ENCODE measurements at places on chromosomes 11 and 22.

DNA sequence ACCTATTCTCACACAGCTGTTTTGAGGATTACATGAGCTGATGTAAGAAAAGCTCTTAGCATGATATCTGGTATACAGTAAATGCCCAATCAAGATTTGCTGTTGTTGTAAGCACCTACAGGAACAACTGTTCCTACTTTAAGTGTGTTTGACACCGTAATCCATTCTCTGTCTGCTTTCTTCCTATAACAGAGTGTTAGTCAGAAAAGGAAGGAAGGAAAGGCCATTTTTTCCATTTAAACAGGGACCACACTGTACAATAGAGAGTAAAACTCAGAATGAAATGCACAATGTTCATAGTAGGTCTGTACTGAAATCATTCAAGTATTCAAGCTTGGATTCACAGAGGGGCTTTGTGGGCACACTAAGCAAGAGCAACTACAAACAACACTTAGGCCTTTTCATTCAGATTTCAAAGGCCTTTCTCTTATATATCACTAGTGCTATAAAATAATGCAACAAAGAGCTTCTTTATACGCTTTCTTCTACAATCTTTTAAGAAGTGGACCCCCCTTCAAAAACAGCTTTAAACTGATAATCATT is 21.5 kb downstream of the MTCH2 start:
- no peak for DNase-seq

DNA sequence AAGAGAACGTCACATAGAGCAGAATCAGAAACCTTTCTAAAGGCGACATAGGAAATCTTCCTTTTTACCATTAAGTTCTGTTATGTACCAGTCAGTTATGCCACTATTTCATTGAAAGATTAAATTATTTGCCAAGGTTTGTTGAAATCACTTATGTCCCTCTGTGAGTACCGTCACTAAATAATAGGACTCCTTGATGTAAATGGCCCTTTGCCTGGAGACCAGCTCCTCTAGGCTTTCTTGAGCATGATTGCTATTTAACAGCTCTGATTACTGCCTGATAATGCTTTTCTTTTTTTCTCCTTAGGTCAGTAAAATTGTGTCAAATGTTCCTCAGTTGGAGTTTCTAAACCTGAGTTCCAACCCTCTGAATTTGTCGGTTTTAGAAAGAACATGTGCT is 29.3 kb downstream of the TBCEL start:
- no peak for DNase-seq

GRCh38 chr11:46607516-46607915 is 9.5 kb downstream of the HARBI1 start:
- no peak for DNase-seq

GRCh38 chr11:38274031-38274430 is 1676.0 kb upstream of the RAG2 start:
- no peak for DNase-seq

- DNase-seq = peak; percentile 20
These were observed 12.4 kb upstream of the NAP1L4 start for GRCh38 chr11:3004481-3004880.

GRCh38 chr11:120877746-120878365 is 146.0 kb upstream of the TBCEL start:
- no peak for DNase-seq

GRCh38 chr11:12137005-12137690 is 26.8 kb downstream of the MICAL2 start:
- no peak for DNase-seq

DNA sequence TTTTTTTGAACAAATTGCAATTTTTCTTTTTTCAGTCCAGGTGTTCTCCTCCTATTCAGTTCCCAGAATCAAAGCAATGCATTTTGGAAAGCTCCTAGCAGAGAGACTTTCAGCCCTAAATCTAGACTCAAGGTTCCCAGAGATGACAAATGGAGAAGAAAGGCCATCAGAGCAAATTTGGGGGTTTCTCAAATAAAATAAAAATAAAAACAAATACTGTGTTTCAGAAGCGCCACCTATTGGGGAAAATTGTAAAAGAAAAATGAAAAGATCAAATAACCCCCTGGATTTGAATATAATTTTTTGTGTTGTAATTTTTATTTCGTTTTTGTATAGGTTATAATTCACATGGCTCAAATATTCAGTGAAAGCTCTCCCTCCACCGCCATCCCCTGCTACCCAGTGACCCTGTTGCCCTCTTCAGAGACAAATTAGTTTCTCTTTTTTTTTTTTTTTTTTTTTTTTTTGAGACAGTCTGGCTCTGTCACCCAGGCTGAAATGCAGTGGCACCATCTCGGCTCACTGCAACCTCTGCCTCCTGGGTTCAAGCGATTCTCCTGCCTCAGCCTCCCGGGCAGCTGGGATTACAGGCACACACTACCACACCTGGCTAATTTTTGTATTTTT is 6.2 kb upstream of the UBE4A start:
- no peak for DNase-seq

DNA sequence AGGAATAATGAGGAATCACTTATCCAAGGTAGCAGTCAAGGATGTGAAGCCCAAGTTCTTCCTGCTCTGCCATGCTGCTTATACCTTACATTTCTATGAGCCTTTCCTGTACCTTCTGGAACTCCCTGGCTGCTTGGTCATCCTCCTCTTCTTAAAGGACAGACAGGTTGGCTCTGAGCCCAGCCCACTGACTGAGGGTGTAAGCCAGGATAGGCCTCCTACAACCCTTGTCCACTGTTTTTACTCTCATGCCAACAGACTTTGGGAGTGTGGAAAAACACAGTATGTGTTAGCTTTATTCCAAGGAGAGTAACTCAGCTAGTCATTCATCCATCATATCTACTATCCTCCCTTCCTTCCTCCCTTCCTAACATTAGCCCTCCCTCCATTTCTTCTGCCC is 47.5 kb downstream of the IRAG1 start:
- peak; percentile 48 for DNase-seq

DNA sequence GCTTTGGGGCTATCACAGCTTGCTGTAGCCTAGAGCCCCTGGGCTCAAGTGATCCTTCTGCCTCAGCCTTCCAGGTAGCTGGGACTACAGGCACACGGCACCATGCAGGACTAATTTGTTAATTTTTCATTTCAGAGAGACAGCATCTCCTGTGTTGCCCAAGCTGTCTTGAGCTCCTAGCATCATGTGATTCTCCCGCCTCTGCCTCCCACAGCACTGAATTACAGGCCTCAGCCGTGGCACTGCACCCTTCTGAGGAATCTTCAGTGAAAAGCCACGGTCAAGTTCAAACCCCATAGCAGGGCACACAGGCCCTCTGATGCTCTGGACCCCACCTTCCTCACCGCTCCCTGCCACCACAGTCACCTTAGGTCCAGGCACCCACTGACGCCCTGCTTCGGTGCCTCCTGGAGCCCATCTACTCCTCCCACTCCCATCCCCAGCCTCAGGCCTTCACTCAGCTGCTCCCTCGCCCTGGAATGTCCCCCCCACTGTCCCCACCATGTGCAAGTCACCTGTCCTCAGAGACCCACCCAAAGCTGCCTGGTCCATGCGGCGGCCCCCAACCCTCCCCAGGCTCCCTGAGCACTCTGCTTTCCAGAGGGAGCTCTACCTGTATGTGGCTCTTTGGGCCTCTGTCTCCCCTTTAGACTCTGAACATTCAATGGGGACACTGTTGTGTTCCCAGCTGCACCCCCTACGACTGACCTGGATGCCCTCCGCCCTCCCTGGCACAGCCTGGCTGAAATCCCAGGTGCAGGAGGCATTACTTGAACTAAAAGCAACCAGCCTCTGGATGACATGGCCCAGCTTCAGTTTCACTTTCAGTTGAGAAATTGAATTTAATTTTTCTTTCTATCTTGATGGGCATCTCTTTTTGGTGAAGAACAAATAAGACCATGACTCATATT is 1.6 kb downstream of the APOL2 start:
- no peak for DNase-seq

All from left ventricle myocardium superior (tissue), 1 donor.